ENCODE measurements at places on chromosomes 2 and 18.

DNA sequence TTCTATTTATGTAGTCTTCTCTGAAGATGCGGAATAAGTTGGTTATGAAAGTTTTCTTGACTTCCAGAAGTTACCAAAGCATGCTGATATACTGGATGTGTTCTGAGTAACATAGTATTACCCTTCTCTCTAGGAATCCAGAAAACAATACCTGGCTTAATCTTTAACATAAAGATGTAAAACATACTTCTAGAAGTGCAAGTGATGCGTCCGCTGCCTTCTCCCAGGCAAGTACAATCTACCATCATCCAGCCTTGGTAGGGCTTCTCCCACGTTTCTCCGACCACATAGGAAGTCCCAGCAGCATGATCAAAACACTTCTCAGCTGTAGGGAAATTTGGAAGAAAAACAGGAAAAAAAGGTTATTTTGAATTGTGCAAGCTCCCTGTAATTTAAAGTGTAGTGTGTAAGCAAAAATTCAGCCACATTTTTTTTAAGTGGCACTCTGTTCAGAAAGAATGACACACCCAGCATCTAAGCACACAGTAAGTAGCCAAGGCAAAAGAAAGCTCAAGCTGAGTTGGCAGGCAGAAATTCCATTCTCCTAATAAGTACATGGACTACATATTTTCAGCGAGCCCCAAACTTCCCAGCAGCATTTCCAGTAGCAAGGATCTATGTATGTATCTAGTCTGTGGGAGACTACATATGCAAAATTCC is 5.2 kb downstream of the FN1 start:
- no peak for DNase-seq

DNA sequence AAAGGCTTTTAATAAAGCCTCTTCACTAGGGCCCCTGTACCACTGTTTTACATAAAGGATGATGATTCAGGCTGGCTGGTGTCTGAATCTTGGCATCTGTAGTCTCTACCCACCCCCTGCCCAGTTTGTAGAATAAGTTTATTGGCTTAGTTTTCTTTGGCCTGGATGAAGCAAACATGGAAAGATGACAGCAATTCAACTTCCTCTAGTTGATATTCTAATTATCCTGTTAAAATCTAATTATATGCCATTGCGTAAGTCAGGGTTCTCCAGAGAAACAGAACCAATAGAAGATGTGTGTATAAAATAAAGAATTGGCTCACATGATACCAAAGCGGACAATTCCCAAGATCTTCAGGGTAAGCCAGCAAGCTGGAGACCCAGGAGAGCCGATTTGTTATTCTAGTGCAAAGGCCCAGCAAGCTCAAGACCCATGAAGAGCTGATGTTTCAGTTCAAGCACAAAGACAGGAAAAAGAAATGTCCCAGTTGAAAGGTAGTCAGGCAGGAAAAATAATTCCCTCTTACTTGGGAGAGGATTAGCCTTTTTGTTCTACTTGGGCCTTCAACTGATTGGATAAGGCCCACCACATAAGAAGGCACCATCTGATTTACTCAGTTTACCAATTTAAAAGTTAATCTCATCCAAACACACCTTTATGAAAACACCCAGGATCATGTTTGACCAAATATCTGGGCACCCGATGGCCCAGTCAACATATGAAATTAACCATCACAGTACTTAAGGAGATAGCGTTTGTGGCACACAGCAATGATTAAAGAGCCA is 82.6 kb upstream of the LYPD1 start:
- DNase-seq = no peak

- no peak for DNase-seq
Measured at GRCh38 chr18:50790241-50790640, 29.6 kb downstream of the MRO start.

GRCh38 chr2:197184959-197185586 is 125.5 kb downstream of the ANKRD44 start:
- DNase-seq = no peak

- no peak for DNase-seq
Measured at GRCh38 chr2:43941359-43941758, 54.4 kb downstream of the LRPPRC start.

GRCh38 chr2:128363934-128364361 is 45.3 kb upstream of the HS6ST1 start:
- DNase-seq = no peak

GRCh38 chr2:10027660-10028330 is 15.6 kb upstream of the KLF11 start:
- DNase-seq = no peak

- DNase-seq = no peak
Measured at GRCh38 chr18:47909484-47909883, 21.0 kb downstream of the SMAD2 start.

Measured in stimulated activated CD8-positive, alpha-beta memory T cell treated with anti-CD3 and anti-CD28 coated beads, Interleukin-15, amount 100 ng/mL, for 24 hours (primary cell).